NCI-H1930 (cell line): ENCODE measurements at places on chromosomes 4 and X.
A peak's percentile ranks its signal among the peaks of the same experiment; 100 is the strongest.

DNA sequence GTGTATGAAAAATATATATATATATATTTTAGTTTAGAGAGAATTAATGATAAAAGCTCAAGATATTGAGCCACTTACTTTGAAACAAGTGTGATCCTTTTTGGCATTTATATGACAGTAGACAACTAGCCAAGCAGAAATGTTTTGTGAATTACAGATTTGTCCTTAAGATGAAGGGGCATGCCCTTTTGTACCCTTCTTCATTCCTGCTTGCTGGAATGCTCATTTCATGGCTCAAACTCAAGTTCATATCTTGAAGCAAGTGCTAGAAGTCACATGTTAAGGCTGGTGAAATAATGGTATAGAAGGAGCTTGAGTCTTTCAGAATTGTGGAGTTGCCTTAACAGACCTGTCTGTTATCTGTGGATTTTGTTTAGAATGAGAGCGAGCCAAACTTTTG, 203.0 kb downstream of the BMPR1B start:
- no peak for DNase-seq

GRCh38 chrX:53266914-53267313, 14.5 kb downstream of the IQSEC2 start:
- DNase-seq, result no peak

- no peak for DNase-seq
Measured at GRCh38 chrX:1673337-1673736, 58.5 kb downstream of the ASMT start.

GRCh38 chr4:185359767-185360446, 35.8 kb downstream of the LRP2BP start:
- DNase-seq, result no peak

DNA sequence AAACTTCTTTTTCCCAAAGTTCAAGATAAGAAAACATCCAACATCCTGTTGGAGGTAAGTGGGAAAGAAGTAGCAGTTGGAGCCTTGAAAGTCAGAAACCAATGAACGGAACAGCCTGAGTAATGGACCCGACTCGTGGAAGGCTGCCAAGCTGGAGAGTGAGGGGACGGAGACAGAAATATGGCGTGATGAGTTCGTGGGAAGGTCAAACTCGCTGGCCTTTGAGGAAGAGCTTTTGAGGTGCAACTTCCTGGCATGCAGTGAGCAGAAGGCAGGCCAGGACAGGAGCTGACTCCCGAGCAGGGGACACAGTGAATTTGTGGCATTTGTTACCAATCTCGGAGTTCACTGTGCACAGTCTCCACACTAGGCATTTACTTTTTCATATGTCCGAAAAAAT, 1.0 kb upstream of the TRIML1 start:
- DNase-seq, result no peak

- peak; percentile 16 for DNase-seq
Measured at GRCh38 chrX:53422861-53423306, at the start of gene RIBC1. RIBC1 (plus strand) TSS chrX:53422873; CDS start chrX:53426277, 3,404 bp downstream.

DNA sequence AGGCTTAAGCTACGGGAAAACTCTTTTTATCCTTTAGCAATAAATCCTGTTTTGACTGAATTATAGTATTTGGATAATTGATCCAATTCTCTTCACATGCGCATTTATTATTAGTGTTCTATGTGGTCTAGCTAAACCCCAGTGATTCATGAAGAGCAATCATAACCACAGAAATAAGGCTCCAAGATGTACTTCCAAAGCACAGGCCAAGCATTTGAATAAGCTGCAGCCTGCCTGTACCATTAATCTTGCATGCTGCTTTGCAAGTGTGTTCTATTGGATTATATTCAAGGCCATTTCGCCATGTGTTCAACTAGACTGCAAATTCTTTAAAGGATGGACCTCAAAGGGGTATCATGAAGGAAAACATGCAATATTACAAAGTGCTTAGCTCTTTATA, 385.2 kb upstream of the FAT1 start:
- no peak for DNase-seq

GRCh38 chrX:2907295-2907694, 21.8 kb downstream of the ARSD start:
- no peak for DNase-seq

GRCh38 chr4:10704430-10704810, 19.9 kb upstream of the CLNK start:
- no peak for DNase-seq

GRCh38 chr4:70815370-70815769, 24.3 kb downstream of the GRSF1 start:
- no peak for DNase-seq

- DNase-seq, result peak; percentile 26
Measured at GRCh38 chr4:3291969-3292570, 751 bp upstream of the RGS12 start.

DNA sequence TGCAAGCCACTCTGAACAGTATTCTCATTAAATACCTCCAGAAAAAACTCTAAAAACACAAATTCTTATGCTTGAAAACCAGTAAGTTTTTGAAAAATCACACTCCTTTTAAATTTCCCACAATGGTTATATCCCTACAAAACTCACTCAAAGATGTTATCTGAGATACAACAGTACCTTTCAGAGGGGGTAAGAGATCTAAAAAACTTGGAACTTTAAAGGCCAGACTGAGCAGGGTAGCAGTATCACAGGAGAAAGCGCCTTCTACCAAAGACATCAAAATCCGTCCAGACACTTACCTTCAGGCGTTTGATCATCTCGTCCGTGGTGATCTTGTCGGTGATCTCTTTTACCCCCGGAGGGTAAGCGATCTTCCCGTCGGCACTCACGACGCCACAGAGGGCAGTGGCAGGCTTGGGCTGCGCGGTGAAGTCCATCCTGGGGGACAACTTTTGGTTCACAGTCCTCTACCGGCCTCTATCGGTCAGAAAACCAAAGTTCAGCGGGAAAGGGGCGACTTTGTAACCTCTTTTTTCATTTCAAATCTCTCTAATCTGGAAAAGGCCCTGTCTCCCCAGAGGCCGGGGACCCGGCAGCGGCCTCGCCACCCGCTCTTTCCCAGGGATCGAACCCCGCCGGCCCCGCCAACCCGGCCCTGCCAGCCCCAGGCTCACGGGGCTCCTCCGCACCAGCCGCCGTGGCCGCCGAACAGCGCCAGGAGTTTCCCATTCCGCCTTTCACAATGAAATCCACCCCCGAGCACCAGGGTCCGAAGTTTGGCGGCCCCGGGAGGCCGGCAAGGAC, 1.4 kb downstream of the PDS5A start:
- peak; percentile 65 for DNase-seq

- DNase-seq, result no peak
Measured at GRCh38 chr4:168891688-168892087, 118.4 kb downstream of the CBR4 start.

DNA sequence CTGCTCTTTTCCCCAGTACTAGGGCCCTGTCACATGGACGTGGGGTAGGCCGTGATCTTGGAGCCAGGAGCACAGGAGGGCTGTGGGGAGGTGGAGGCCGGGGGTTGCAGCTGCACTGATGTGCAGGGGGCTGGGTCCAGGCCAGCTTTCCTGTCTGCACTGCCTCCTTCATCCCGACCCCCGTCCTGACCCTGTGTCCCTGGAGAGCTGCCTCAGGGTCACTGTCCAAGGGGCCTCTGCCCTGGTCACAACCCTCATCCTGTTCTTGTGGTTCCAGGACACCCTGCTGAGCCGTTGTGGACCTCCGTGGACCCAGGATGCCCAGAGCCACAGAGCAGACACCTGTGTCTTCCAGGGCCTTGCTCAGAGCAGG, 91.7 kb upstream of the ADRA2C start:
- no peak for DNase-seq

DNA sequence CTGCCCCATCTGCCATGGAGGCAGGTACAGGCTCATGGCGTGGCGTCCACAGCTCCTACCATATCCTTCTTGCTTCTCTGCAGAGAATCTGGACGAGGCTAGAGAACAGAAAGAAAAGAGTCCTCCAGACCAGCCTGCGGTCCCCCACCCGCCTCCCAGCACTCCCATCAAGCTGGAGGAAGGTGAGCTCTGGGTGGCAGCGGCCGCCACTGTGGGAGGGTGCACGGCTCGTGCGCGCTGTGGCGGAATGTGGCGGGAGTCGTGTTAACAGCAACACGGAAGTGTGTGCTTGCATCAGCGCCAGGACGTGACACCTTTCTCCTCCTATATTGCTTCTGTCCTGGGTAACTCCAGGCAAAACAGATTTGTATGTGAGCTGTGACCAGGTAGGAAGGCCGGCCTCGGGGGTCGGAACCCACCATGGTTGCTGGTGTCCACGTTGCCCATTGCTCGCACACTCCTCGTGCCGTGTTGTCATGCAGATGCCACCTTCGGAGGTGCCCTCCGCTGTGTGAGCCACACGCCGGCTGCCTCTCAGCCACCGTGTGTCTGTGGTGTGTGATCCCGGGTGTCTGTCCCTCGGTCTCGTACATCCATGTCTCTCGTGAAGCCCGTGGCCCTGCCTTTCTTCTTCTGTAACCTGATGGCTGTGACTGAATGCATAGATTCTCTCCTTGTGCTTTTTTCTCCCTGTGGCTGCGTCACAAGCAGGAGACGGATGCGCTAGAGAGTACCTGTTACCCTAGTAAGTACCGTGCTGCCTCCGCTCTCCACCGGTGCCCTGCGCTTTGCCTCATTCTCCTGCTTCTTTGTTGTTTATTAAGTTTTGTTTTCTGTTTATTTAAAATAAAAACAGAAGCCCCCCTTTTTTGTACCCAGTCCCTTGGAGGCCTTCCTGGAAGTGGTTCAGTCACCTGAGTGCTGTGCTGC, 37.0 kb downstream of the NOP14 start:
- no peak for DNase-seq

- peak; percentile 38 for DNase-seq
Measured at GRCh38 chr4:7101692-7102515, 34.0 kb upstream of the GRPEL1 start.

DNA sequence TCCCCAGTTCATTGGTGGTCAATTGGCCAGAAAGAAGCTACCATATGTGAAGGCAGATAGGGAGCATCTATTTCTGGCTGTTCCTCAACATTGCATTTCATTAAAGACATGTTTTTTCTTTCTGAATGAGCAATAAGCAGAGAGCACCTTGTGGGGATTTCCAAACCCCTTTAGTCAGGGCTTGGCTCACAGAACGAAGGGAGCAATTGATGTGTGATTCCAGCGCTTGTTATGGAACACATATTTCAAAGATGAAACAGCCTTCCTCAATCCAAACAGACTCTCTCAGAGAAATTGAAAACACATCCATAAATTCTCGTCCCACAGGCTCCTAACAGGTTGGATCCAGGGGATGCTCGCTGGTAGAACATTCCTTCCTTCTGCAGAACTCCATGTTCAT, 84.1 kb downstream of the CLCN4 start:
- DNase-seq, result no peak

- DNase-seq, result no peak
Measured at GRCh38 chr4:2078584-2078983, 19.5 kb downstream of the NAT8L start.
